ENCODE measurements at places on chromosomes 11 and 22.
A peak's percentile ranks its signal among the peaks of the same experiment; 100 is the strongest.

DNA sequence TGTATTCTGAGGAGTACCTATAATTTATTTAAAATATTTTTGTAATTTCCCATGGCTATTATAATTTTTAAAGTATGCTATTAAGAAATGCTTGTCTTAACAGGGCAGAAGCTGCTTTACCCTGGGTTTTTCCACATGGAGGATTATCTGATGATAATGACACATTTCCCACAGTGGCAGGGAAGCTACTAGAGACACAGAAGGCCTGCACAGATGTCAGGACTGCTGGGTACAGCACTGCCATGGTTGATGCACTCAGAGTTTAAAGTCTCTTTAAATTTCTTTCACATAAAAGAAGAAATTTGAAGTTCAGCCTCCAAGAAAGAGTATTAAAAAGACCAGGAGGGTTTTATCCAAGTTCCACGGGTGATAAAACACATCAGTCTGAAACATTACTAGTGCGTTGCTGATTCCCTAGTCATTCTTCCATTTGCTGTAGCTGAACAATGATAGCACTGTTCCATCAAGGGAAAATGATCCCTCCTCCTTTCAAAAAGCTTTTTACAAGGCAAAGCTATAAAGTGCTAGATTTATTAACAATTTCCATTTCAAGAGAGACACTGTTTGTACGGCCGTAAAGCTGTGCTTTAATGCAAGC, 363.0 kb downstream of the CNTN5 start:
- no peak for DNase-seq

- no peak for DNase-seq
Measured at GRCh38 chr11:66866511-66866986, 9.7 kb downstream of the LRFN4 start.

- peak; percentile 60 for DNase-seq
Measured at GRCh38 chr22:33923660-33924246, 3.5 kb upstream of the LARGE1 start.

GRCh38 chr11:116901211-116901610, 63.8 kb upstream of the APOA1 start:
- no peak for DNase-seq

- no peak for DNase-seq
Measured at GRCh38 chr11:116865696-116866095, 28.3 kb upstream of the APOA1 start.

- DNase-seq: peak; percentile 48
Measured at GRCh38 chr11:14054116-14055107, 91.9 kb downstream of the SPON1 start.

- no peak for DNase-seq
Measured at GRCh38 chr11:42502151-42502550, 809.6 kb upstream of the API5 start.

Measured in bronchial epithelial cell (primary cell).